ENCODE measurements at places on chromosomes 5 and 9.

- H3K4me1 ChIP-seq: no peaks in the 10 kb centered on the region
- no peak for DNase-seq
- H3K4me3 ChIP-seq: no peak overlapping the region
- peaks cover 2% of the 10 kb centered on the region for H3K27me3 ChIP-seq
Measured at GRCh38 chr5:62762503-62762902, 183.9 kb downstream of the LRRC70 start.

GRCh38 chr5:128764601-128765310 lies 200.5 kb upstream of the SLC27A6 start:
- H3K27ac ChIP-seq: no peak overlapping the region
- no peaks in the 10 kb centered on the region for H3K36me3 ChIP-seq
- no peaks in the 10 kb centered on the region for H3K27me3 ChIP-seq
- no peaks in the 10 kb centered on the region for H3K4me1 ChIP-seq

GRCh38 chr5:55629815-55630214 lies 82.3 kb downstream of the SLC38A9 start:
- no peak overlapping the region for H3K4me3 ChIP-seq
- H3K4me1 ChIP-seq: peaks cover 27% of the 10 kb centered on the region
- H3K27me3 ChIP-seq: no peaks in the 10 kb centered on the region
- H3K27ac ChIP-seq: no peak overlapping the region

GRCh38 chr9:114184071-114184470 lies 28.7 kb downstream of the COL27A1 start:
- no peak overlapping the region for H3K27ac ChIP-seq
- no peaks in the 10 kb centered on the region for H3K27me3 ChIP-seq
- no peaks in the 10 kb centered on the region for H3K36me3 ChIP-seq

DNA sequence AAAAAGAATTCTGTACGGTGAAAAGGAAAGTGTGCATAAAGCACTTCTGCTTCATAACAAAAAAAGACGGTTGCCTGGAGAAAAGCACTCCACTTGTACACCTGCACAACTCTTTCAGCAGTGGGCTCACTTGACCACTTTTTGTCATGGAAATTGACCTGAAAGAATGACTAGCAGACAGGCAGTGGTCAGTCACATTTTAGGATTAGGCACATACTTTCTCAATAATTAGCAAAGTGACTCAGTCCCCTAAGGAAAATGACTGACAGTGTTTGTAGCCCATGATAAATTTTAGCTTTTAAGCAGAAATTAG lies 169.3 kb downstream of the FANCC start:
- no peaks in the 10 kb centered on the region for H3K27me3 ChIP-seq
- peaks cover 3% of the 10 kb centered on the region for H3K36me3 ChIP-seq
- no peak overlapping the region for H3K27ac ChIP-seq
- H3K4me3 ChIP-seq: no peak overlapping the region
- H3K4me1 ChIP-seq: no peaks in the 10 kb centered on the region

- H3K27ac ChIP-seq: peak overlapping the region; percentile 80
- H3K27me3 ChIP-seq: no peaks in the 10 kb centered on the region
- peaks cover 15% of the 10 kb centered on the region for H3K36me3 ChIP-seq
- no peak overlapping the region for H3K4me3 ChIP-seq
Measured at GRCh38 chr9:34663303-34663605, 797 bp upstream of the CCL27 start.

DNA sequence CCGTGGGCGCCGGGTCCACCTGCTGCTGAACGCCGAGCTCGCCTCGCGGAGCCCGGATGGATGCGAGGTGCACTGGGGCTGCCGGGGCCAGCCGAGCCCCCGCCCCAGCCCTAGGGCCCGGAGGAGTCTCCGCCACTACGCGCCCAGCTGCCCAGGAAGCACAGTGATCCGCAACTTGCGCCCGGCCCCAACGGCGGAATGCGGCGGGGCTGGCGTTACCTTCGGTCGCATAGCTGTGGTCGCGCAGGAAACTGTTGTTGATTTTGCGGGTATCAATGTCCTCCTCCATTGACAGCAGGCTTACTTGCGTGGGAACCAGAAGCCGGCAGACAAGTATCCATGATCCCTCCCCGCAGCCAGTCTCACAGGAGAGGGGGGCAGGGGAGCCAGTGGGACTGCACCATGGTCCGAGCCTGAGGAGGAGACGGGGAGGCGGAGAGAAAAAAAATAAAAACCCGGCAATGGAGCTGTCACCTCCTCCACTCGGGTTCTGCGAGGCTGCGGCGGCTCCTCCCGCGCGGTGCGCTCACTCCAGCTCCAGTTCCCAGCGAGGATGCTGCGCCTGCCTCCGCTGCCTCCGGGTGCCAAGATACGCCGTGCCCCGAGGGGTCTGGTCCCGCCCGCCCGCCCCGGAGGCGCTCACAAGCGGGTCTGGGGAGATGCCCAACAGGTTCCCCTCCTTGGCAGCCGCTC lies 628 bp downstream of the PPP2R2B start:
- peaks cover 32% of the 10 kb centered on the region for H3K27me3 ChIP-seq
- H3K36me3 ChIP-seq: no peaks in the 10 kb centered on the region
- no peak for DNase-seq
- peak overlapping the region; percentile 19 for H3K27ac ChIP-seq
- peaks cover 15% of the 10 kb centered on the region for H3K4me1 ChIP-seq

Measured in activated T-helper 1 cell treated with anti-CD3 and anti-CD28 coated beads, Interleukin-12 subunit alpha, Interleukin-12 subunit beta, Interleukin-2, Interleukin-4 antibody, amounts not matched to agents 30 ng/mL and 10 ng/mL and 1 ng/mL, durations not matched to agents 14 hours and 24 hours and 36 hours (primary cell).